NCI-H345 (cell line): ENCODE measurements at places on chromosomes 5 and 9.

- DNase-seq = no peak
These were observed 252.0 kb upstream of the IRX4 start for GRCh38 chr5:2134543-2135292.

- DNase-seq = no peak
These were observed 84.6 kb downstream of the VCAN start for GRCh38 chr5:83556190-83556589.

- DNase-seq = no peak
These were observed 76.4 kb downstream of the ECPAS start for GRCh38 chr9:111407813-111408212.

DNA sequence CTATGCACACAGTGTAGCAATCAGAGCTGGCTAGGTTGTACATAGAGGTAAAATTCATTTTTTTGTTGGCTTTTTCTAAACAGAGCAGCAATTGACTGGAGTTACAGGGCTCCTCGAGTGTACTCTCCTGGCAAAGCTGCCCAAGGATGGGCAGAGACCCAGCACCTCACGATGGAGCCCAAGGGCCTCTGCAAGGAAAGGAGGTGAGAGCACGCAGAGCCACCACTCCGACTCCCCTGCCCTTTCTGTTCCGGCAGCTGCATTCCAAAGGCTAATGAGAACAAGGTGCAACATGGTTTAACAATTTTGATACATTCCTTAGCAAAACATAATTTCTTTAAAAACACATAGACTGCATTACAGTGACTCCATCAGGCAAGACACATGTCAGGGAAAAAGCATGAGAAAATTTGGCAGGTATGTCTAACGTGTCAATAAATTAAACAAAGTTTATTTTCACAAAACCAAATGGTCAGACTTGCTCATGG lies 47.5 kb downstream of the SAXO1 start:
- DNase-seq = no peak

GRCh38 chr9:14508884-14509283 lies 184.3 kb downstream of the ZDHHC21 start:
- no peak for DNase-seq

GRCh38 chr5:133847886-133848285 lies 120.5 kb downstream of the C5orf15 start:
- no peak for DNase-seq

GRCh38 chr9:96777426-96777864 lies 442 bp downstream of the ZNF510 start:
- DNase-seq = peak; percentile 49

DNA sequence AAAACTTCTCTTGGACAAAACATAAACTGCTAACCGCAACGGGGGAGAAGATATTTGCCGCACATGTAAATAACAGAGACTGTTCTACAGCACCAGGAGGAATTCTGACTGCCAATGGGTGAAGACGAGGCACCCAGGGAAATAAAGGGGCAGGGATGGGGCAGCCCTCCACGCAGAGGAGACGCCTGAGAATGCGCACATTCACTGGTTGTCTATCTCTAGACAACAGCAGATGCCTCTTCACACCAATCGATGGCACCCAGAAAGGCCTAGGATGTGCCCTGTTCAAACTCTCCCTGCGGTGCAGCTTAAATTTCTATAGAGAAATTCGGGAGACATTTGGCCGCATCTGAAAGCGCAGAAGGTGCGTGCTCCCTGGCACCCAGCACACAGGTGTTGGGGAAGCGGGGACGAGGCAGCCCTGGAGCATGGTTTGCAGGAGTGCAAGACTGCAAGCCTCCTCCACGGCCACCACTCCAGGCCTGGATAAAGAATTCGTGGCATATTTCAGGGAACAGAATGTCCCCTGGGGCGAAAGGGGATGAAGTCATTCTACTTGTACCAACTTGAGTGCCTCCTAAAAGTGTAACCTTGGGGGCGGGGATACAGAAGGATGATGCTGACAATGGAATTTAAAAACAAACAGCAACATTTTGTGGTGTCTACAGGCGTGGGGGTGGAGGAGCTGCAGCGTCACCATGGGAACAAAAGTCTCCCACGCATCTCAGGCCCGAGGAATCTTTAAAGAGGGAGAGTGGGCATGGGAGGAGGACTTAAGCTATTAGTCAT lies 6.3 kb upstream of the IRX2 start:
- no peak for DNase-seq

GRCh38 chr9:87405677-87406542 lies 91.8 kb upstream of the DAPK1 start:
- DNase-seq = peak; percentile 11

- DNase-seq = no peak
These were observed 21.3 kb downstream of the NREP start for GRCh38 chr5:111735583-111736270.

DNA sequence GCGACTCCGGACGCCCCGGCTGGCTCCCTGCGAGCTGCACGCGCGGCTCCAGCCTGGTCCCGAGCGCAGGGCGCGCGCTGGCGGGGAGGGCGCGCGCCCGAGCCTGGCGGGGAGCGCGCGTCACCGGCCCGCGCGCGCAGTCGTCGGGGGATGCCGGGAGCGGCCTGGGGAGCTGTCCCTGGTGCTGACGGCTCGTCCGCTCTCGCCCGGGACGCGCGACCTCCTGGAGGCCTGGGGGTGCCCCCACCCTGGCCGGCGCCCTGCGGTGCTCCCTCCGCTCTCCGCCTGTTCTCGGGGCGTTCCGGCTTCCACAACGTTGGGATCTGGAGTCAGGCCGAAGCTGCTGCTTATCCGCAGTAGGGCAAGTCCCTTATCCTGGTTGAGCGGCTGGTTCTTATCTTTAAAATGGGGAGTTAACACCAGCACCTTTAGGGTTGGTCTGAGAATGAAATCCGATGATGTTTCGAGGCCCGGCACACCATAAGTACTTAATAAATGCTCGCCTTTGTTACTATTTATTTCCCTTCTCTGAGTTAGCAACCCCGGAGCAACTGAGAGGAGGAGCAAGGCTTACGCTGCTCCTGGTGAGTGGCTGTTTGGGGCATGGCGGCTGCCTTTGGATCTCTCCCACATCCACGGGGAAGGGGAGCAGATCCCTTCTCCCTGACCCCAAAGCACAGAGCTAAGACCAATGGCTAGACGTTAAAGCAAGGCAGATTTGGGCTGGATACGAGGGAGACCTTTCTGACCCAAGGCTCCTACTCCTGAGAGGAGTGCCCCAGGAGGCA lies at the start of gene FAM163B:
FAM163B (minus strand) TSS at position 79 of the 788 bp plus-strand sequence. CDS start 29,166 bp downstream, outside the sequence.
- no peak for DNase-seq

DNA sequence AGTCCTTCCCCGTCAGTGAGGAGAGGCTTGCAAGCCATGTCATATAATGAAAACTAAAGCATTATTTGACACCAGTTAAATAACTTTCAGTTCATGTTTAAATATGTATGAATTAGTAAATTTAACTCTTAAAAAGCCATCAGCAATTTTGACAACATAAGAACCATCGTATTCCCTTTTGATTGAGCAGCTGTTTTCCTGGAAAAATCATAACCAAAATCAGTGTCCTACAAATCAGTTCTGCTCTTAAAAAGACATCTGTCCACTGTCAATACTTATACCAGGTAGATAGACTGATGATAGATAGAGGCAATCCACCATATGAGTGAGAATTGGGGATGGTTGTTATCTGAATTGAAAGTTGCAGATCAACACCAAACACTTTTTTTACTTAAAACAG lies 2.3 kb downstream of the DIRAS2 start:
- no peak for DNase-seq

- DNase-seq = peak; percentile 80
These were observed at the start of gene CTXN3 for GRCh38 chr5:127649018-127649439. Gene CTXN3 (plus strand): TSS chr5:127649082. CDS start chr5:127657522, 8,440 bp downstream.

- DNase-seq = peak; percentile 69
These were observed 96.0 kb downstream of the ACTL7B start for GRCh38 chr9:108759835-108760234.

DNA sequence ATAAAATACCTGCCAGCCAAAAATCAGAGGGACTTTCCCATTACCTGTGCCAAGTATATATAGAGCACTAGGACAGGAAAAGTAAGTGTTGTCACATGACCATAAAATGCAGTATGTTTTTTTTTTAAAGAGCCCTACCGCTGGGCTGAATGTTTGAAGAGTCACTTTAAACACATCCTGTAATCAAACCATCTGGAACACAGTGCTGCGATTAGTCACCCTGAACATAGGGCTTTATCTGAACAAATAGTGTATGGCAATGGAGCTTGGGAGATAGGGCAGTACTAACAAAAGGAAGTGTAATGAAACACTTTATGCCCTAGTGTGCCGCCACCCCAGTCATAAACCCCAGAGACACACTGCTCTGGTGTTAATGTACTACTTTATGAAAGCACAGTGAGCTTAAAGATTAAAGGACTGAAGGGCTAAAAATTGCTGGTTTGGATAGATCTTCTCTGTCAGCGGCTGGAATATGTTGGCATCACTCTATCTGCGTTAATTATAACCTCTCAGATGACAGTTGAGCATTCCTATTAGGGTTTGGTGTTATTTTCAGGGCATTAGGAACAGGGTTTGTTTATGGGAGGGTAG lies 90.4 kb downstream of the ZNF608 start:
- peak; percentile 94 for DNase-seq

DNA sequence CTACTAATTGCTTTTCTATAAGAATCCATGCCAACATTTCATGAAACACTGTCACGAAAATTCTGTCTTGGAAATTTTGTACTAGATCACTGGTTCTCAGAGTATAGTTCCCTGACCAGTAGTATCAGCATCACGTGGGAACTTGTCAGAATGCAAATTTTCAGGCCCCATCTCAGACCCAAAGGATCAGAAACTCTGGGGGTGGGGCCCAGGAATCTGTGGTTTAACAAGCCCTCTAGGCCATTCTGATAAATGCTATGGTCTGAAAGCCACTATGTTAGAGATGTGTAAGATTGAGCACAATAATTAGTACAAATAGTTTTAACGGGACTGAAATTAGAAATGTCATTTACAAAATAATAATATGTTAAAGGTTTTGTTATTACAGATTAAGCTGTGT lies 615.7 kb upstream of the ARRDC3 start:
- no peak for DNase-seq

GRCh38 chr5:157682257-157682656 lies 10.9 kb downstream of the C5orf52 start:
- DNase-seq = no peak

DNA sequence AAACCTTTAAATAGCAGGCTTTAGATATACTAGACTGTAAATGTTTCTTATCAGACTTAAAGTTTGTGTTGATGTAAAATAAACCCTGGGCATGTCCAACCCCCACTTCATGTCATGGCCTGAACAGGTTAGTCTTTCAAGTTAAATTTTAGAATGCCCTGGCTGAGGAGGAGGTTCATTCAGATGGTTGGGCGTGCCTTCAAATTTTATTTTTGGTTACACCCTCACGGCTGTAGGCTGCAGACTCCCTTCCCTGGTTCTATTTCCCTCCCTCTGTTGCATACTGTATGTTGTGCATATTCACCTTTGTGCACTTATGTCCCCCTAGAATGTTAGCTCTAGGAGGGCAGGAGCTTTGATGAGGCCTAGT lies 5.3 kb upstream of the BICD2 start:
- no peak for DNase-seq

GRCh38 chr5:150498501-150498900 lies 9.4 kb upstream of the NDST1 start:
- DNase-seq = no peak

DNA sequence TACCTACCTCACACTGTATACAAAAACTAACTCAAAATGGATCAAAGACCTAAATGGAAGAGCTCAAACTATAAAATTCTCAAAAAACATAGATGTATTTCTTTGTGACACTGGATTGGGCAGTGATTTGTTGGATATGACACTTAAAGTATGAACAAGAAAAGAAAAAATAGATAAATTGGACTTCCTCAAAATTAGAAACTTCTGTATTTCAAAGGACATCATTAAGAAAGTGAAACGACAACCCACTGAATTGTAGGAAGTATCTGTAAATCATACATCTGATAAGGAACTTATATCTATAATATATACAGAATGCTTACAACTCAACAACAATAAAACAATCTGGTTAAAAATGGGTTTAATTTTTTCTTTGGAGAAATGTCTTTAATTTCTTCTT lies 96.7 kb downstream of the NRG2 start:
- no peak for DNase-seq

GRCh38 chr5:50853151-50853550 lies 186.7 kb downstream of the PARP8 start:
- DNase-seq = no peak

GRCh38 chr5:5421961-5422818 lies at the start of gene ICE1:
Gene ICE1 (plus strand): TSS chr5:5422677. CDS start chr5:5422916, 239 bp downstream.
- DNase-seq = peak; percentile 97

DNA sequence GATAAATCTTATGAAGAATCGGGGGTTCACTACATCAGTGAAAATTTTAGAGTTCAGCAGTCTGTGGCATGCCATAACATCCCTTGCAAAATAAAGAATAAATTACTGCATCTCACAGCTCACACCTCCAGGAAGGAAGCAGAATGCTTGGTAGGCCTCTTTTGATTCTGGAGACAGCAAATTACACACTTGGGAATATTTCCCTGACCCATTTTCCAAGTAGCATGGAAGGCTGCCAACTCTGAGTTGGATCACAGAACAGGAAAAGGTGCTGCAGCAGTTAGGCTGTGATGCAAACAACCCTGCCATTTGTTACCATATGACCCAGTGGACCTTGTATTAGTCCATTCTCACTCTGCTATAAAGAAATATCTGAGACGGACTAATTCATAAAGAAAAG lies 293.5 kb downstream of the ASTN2 start:
- no peak for DNase-seq

GRCh38 chr5:151772029-151772845 lies 483 bp downstream of the G3BP1 start:
- peak; percentile 87 for DNase-seq

DNA sequence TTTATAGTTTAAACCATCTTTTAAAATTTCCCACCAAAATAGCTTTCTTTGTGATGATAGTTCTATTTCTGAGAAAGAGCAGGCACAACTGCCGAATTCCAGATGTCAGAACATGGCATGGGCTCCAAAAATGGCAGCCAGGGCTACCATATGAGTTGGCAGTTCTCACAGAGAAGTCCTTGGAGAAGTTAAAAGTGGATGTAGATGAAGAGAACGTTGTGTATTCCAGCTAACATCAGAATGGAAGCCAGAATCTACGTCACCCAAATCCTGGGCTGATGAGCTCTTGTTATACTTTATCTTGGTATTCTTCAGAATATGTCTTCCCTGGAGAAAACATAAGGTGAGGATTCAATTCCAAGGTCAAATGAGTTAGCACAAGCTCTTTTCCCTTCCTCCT lies 66.9 kb upstream of the BASP1 start:
- DNase-seq = no peak
